Keratinocyte (primary cell): ENCODE measurements at places on chromosomes 11 and 22.

DNA sequence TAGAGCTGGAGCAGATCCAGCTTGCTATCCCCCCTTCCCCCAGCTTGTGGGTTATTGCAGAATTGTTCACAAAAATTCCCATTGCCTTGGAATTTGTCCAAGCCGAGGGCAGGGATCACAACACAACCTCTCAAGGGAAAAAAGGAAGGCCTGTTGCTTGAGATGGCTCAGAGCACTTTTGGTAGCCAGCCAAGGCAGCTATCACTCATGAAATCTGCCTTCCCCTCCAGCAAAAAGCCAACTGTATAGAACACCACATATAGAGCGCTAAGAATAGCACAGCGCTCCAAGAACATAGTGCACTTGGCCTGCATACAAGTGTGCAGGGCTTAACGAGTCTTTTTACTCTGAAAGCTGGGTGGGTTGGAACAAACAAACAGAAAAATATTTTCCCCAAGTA lies 46.2 kb downstream of the FAM83F start:
- DNase-seq, result no peak

GRCh38 chr11:117546431-117547194 lies 219.0 kb downstream of the CEP164 start:
- DNase-seq, result no peak

DNA sequence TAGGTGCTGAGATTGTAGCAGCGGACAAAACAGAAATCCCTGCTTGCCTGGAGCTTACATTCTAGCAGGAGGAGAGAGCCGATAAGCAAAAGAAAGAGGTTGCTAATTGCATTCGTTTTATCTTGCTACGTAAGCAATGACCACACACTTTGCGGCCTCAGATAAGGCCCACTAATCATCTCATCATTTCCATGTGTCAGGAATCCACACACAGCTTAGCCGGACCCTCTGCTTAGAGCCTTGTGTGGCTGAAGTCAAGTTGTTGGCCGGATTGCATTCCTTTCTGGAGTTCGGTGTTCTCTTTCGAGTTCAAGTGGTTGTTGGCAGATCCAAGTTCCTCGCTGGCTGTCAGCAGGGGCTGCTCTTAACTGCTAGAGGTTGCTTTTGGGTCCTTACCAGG lies 101.6 kb downstream of the CHST1 start:
- no peak for DNase-seq

- no peak for DNase-seq
Observed at GRCh38 chr22:22463855-22464540, 44.5 kb downstream of the ZNF280B start.

GRCh38 chr22:22839570-22840314 lies 47.9 kb upstream of the IGLL5 start:
- no peak for DNase-seq

GRCh38 chr11:15988016-15988550 lies 368.3 kb downstream of the SOX6 start:
- DNase-seq, result no peak

DNA sequence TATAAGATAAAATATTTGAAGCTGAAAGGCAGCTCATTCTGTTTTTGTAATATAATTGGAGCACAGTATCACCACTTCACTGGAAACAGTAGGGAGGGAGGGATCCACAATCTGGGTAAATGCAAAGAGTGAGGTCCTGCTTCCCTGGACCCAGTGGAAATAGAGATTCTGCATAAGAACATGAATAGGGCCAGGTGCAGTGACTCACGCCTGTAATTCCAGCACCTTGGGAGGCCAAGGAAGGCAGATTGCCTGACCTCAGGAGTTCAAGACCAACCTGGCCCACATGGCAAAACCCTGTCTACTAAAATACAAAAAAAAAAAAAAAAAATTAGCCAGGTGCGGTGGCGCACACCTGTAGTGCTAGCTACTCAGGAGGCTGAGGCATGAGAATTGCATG lies 143.7 kb downstream of the DBX1 start:
- no peak for DNase-seq

- DNase-seq, result no peak
Observed at GRCh38 chr11:118820412-118821357, 29.7 kb upstream of the DDX6 start.

DNA sequence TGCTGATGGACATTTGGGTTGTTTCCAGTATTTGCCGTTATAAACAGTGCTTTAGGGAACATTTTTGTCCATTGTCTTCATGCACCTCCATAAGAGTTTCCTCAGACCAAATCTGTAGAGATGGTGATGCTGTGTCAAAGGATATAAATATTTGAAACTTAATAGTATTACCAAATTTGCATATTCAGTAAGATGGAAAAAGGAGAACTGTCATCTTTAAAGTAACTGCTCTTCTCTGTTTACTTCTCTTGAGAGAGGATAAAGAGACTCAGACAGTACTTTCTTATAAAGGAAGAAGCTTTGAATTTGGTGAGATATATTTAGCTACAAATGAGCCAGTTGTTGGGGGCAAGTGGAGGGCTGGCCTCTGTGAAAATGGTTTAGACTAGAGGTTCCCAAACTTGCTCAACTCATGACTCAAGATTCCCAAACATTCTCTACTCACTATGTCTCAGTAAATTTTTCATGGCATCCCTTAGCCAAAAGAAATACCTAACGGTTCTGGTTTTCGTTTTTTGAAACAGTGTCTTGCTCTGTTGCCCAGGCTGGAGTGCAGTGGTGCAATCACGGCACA lies 26.2 kb downstream of the SHISA8 start:
- DNase-seq, result no peak

- no peak for DNase-seq
Observed at GRCh38 chr11:102833731-102834130, 9.7 kb downstream of the MMP3 start.

DNA sequence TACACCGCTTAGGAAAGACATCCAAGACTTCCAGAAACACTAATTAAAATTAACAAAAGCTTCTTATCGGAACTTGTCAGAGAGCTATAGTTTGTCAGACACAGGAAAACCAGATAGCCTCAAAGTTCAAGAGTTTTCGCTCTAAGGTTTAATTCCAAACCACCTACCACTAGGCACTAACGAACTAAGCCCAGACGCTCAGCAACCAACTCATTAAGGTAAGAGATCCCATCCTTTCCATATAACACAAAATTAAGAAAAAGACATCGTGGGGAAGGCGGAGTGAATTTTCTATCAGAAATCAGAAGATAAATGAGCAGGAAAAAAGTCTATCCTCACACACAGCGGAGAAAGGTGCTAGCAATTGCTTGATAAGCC lies 382 bp downstream of the IMMP1L start:
- no peak for DNase-seq

DNA sequence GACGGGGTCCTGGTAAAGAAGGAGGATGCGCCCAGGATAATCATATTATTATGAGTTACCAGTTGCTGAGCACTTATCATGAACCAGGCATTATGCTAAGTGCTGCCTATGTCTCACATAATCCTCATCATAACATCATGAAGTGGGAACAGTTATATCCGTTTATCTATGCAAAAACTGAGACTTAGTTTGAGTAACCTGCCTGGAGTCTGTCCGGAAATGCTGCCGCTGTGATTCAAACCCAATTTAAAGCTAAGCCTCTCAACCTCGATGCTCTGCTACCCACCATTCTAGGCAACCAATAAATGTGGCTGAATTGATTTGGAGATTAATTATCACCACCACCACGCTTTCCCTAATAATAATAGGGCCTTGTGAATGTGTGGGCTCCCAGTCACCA lies 111.5 kb upstream of the CLMP start:
- no peak for DNase-seq

DNA sequence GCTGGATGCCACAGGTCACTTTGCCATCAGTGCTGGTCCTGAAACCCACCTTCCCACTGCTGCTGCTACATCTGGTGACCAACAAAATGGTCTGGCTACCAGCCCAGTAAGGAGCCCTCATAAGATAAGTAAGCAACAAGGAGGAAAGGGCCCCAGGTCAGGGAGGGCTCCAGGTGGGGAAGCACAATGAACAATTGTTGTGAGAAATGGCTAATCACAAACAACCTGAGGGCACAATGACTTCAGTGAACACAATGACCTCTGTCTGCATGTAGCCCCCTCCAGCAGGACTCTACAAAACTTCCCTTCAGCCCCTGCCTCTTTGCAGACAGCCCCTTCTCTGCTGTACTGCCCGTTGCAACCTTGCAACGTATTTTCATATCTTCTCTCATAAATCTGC lies 19.4 kb upstream of the FBLN1 start:
- DNase-seq, result no peak

GRCh38 chr11:128916681-128917080 lies 25.5 kb downstream of the KCNJ5 start:
- no peak for DNase-seq

DNA sequence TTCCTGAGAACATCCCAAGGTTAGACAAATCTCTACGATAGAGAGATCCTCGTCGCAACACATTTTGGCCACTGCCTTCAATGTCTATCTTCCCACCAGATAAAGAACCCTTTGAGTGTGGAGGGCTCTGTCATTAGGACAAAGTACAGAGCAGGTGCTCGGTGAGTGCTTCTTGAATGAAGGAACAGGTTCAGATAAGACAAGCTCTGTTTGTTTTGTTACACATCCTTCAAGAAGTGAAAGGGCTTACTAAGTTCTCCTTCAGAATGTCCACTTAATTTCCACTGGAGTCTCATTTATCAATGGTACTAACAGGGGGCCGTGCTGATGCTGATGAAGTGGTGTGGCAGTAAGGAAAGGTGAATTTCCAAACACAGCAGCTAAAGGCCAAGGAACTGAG lies 89.4 kb downstream of the SYN3 start:
- no peak for DNase-seq
